K562 (cell line): ENCODE measurements at places on chromosomes 13 and 19. TPM values are rescaled to one million over a fixed set of nuclear protein-coding genes. Genes with fewer than 3 reads are reported as not detected.

Gene CAB39L
- 1.4 and 1.5 TPM in 2 replicates for total RNA-seq

Gene ZNF823
- total RNA-seq: 4.4 and 5.0 TPM in 2 replicates

Gene EDNRB
- total RNA-seq: 0.04 and 0.36 TPM in 2 replicates

Gene SLITRK5
- not detected in 2 replicates for total RNA-seq

Gene FREM2
- 0.02 and 0.04 TPM in 2 replicates for total RNA-seq

Gene ZNF837
- total RNA-seq: 0.54 and 1.2 TPM in 2 replicates

Gene COX6B2
- 2.5 and 2.6 TPM in 2 replicates for total RNA-seq

Gene IGFL2
- total RNA-seq: 0.47 and 0.75 TPM in 2 replicates

Gene ZNF223
- total RNA-seq: 0.35 and 0.85 TPM in 2 replicates

Gene ZSCAN1
- not detected in 2 replicates for total RNA-seq

Gene LGALS13
- not detected in 2 replicates for total RNA-seq

Gene FEM1A
- total RNA-seq: 18.8 and 19.0 TPM in 2 replicates

Gene RINL
- total RNA-seq: 5.9 and 6.2 TPM in 2 replicates

Gene ZNF681
- 4.1 and 5.1 TPM in 2 replicates for total RNA-seq

Gene ACER1
- total RNA-seq: not detected in 2 replicates

Gene PRKD2
- total RNA-seq: 57.3 and 60.0 TPM in 2 replicates

Gene DCT
- total RNA-seq: 0.34 and 0.66 TPM in 2 replicates

Gene PNMA8B
- 0.02 TPM in 1 of 2 replicates, not detected in the other for total RNA-seq

Gene MRPL4
- 198 and 204 TPM in 2 replicates for total RNA-seq

Gene HIF3A
- 0.29 TPM in 1 of 2 replicates, not detected in the other for total RNA-seq

Gene ICAM4
- 62.6 and 65.5 TPM in 2 replicates for total RNA-seq
